ENCODE measurements at places on chromosomes 5 and 9.
A peak's percentile ranks its signal among the peaks of the same experiment; 100 is the strongest.

GRCh38 chr9:32989660-32990059 is 11.8 kb downstream of the APTX start:
- no peak for DNase-seq

DNA sequence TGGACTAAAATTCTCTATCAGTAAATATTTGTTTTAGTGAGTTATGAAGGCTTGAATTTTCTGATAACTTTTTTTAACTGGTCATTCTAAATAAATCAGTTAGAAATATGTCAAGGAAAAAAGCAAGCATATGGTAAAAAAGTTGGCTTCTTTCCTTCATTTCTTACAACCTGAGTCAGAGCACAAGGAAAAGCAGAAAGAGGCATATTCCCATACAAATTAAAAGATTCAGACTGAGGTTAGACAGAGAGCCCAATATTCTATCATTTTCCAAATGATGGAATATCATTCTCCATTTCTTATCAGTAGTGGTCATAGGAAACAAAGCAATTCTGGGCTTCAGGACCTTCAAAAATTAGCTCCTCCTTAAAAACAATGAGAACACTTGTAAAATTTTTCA is 732.1 kb downstream of the MAT2B start:
- no peak for DNase-seq

- DNase-seq: no peak
Observed at GRCh38 chr9:89477384-89477783, 20.5 kb downstream of the SEMA4D start.

DNA sequence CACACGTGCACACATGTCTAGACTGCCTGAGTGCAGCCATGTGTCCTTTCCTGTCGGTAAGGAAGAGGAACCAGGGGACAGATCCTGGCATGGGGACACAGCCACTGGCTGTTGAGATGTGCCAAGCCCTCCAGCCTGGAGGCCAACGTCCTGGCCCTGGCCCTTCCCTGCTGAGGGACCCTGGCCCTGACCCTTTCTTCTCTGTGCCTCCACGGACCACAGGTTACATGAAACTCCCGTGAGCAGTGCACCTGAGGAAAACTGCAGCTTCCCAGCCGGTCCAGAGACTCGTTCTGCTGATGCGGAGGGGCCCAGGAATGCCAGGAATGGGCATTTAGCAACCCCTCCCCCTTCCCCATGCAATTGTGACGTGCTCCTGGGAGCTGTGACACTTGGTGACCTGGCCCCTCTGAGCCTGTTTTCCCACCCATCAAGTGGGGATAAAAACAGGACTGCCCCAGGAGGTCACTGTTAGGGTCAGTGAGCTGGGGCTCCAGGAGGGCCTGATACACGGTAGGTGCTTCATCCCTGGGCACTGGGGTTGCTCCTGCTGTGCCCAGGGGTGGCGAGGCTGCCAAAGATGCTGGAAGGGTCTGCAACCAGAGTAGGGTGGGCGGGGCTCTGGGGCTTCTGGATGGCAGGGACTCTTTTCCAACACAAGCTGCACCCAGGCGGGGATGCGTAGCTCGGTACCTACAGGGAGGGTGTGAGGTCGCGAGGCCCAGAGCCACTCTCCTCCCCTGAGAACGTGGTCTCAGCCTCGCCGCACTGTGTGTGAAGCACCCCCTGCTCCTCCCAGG is 151.5 kb downstream of the C9orf50 start:
- DNase-seq: no peak

GRCh38 chr9:68500457-68501381 is 40.0 kb downstream of the TMEM252 start:
- peak; percentile 81 for DNase-seq

Data from RPMI7951 (cell line).